ENCODE measurements at places on chromosomes 3 and 15. TPM values are rescaled to one million over a fixed set of nuclear protein-coding genes. Genes with fewer than 3 reads are reported as not detected.

The SLC38A3 gene
- not detected for total RNA-seq

The CLDN1 gene
- total RNA-seq: 63.1 TPM

The ZNF660 gene
- 0.88 TPM for total RNA-seq

The CCNB2 gene
- total RNA-seq: 22.3 TPM

The TRPM1 gene
- total RNA-seq: not detected

The GTF2A2 gene
- total RNA-seq: 36.1 TPM

The CEP19 gene
- total RNA-seq: 3.1 TPM

The ANKRD34C gene
- not detected for total RNA-seq

The CFAP92 gene
- total RNA-seq: 1.0 TPM

The MME gene
- 11.6 TPM for total RNA-seq

The LIPH gene
- total RNA-seq: 2.0 TPM

The NCKIPSD gene
- 34.7 TPM for total RNA-seq

The DLL4 gene
- total RNA-seq: 213 TPM

The NR1I2 gene
- not detected for total RNA-seq

The CSTA gene
- total RNA-seq: not detected

The THPO gene
- total RNA-seq: not detected

The KCNMB2 gene
- total RNA-seq: 0.39 TPM

The PEAK1 gene
- 82.3 TPM for total RNA-seq

The ABI3BP gene
- total RNA-seq: 7.3 TPM

The MAP1A gene
- 10.8 TPM for total RNA-seq

The SLC7A14 gene
- 3.4 TPM for total RNA-seq

The RASL12 gene
- not detected for total RNA-seq

The DNAH12 gene
- total RNA-seq: 0.12 TPM

The TBL1XR1 gene
- total RNA-seq: 58.0 TPM

The RHOV gene
- 0.23 TPM for total RNA-seq

The TTLL13 gene
- not detected for total RNA-seq

The P3H2 gene
- 41.9 TPM for total RNA-seq

The PLSCR1 gene
- total RNA-seq: 209 TPM

The TRH gene
- total RNA-seq: not detected

The SPRED1 gene
- 22.2 TPM for total RNA-seq

The LYZL4 gene
- total RNA-seq: not detected

The SPINK8 gene
- total RNA-seq: not detected

The LRRC15 gene
- not detected for total RNA-seq

The AHSG gene
- total RNA-seq: not detected

The KLHL6 gene
- total RNA-seq: 13.0 TPM

The RBPMS2 gene
- total RNA-seq: 2.5 TPM

The GNAT1 gene
- not detected for total RNA-seq

The SETMAR gene
- 9.6 TPM for total RNA-seq

The CASR gene
- not detected for total RNA-seq

The ERICH6 gene
- total RNA-seq: not detected

The ADCY5 gene
- total RNA-seq: not detected

The CPA3 gene
- total RNA-seq: not detected

The OCA2 gene
- total RNA-seq: not detected

The IMP3 gene
- total RNA-seq: 115 TPM

The PLA1A gene
- total RNA-seq: 7.8 TPM

The RARRES1 gene
- 1.3 TPM for total RNA-seq

Data from glomerular endothelial cell (primary cell).